ENCODE measurements at places on chromosomes 6 and 20.

GRCh38 chr20:15214051-15214450 is 876.6 kb upstream of the FLRT3 start:
- DNase-seq, result no peak

GRCh38 chr20:51574248-51575033 is 31.9 kb upstream of the NFATC2 start:
- DNase-seq, result no peak

DNA sequence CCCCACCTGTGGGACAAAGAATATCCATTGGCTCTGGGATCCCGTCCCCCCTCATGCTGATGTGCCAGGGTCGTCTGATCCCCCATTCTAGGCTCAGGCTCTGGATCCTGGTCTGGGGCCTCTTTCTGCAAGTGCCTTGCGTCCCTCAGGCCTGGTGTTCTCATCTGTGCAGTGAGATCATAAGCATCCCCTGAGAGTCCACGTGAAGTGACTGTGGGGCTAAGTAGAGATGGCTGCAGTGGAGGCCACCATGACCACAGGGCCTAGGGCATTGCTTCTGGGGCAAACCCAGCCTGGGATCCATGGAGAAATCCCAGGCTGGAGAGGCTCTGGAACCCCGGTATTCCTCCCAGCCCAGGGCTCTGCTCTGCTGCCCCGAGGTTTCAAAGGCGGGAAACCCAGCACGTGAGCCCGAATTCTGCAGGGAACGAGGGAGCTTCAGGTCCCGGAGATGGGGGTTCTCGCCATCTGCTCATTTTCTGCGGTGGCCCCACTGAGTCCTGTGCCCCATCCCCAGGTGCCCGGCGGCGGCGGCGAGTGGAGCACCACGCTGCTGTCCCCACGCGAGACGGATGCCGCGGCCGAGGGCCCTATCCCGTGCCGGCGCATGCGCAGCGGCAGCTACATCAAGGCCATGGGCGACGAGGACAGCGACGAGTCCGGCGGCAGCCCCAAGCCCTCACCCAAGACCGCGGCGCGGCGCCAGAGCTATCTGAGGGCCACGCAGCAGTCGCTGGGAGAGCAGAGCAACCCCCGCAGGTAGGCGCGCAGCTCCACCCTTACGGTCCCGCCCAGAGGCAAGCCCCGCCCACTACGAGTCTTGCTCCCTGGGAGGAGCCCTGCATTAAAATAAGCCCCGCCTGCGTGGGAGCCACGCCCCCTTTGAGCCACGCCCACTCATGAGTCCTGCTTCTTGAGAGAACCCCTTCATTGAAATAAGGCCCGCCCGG is 105.5 kb upstream of the MYL9 start:
- peak; percentile 70 for DNase-seq

DNA sequence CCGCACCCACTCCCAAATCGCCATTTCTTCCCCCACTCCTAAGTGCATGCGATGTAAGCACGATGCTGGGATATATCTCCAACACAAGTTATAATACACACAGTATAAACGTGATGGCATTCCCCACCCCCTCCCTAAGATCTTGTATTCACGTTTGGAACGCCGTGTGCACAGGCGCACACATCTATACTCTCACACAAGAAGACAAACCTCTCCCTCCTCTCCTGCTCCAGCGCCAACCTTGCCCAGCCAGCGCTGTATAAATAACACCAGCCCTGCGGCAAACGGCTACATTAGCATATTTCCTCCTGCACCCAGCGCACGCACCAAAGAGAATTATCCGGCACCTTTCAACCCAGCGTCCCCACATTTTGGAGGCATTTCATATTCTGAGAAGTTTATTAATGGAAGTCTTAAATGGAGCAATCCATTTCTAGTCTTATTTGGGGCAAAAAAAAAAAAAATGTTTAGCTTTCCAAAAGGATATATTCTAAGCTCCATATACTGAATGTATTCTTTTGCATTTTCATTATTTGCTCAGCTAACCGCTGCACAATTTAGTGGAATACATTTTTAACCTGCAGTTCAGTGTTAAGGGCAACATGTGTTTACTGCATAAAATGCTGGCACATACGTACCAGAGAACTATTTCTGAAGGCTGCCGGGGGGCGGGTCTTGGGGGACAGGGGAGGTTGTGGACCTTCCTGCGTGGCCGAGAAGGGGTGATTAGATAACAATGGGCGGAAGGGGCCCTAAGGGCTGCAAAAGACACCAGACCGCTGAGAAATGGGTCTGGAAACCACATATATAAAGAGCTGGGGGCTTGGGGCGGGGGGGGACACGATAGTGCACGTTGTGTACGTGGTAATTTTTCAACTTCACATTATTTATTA is 1.1 kb upstream of the SLC22A23 start:
- DNase-seq, result no peak

- no peak for DNase-seq
Measured at GRCh38 chr20:41249411-41250281, 67.9 kb downstream of the ZHX3 start.

GRCh38 chr20:24768713-24769601 is 180.1 kb upstream of the CST7 start:
- DNase-seq, result no peak

DNA sequence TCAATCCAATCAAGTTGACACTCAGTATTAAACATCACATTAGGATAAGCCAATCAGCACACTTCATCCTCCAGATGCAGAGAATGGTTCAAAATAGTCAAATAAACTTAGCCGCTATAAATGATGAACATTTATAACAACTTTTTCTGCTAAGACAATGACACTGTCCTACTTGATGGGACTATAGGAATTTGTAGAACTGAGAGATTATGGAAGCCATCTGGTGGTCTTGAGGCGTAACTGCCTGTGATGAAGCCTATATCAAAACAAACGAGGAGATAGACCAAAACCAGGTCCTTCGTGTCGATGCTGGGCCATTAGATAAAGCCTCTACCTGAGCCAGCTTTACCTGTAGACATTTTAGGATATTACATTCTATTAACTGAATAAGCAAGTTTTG is 631.1 kb downstream of the COL12A1 start:
- no peak for DNase-seq

DNA sequence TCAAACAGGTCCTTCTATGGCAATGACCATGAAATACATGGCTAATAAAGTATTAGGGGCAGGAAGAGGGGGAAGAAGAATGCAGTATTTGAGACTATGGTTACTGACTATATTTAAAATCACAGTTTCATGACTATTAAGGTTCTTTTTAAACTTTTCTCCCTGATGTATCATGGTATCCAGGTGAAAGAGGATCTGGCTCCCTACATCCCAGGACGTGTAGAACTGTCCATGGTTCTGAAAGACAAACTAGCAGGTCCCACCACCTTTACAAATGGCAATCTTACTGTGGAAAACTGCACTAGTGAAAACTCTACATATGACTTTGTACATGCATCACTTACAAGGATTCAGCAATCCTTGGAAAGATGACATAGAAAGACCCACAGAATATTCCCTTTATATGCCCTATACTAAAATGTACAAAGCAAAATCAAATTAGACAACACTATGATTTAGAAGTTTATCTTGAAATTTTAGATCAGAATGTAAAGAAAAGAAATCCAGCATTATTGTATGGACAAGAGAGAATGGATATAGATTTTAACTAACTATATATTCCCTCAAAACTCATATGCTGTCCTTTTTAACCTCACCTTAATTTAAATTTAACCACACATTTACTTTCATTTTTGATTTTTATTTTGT is 33.5 kb downstream of the RPP21 start:
- no peak for DNase-seq

GRCh38 chr6:118333772-118334171 is 214.3 kb upstream of the PLN start:
- DNase-seq, result no peak

All from activated T-helper 1 cell treated with anti-CD3 and anti-CD28 coated beads, Interleukin-2, amount 50 U/mL, for 16 hours (primary cell).